Hematopoietic multipotent progenitor cell treated with erythropoietin and hydrocortisone succinate and interleukin-3 and kit ligand, for 8 days (in vitro differentiated cells): ENCODE measurements at places on chromosomes 7 and 10.

DNA sequence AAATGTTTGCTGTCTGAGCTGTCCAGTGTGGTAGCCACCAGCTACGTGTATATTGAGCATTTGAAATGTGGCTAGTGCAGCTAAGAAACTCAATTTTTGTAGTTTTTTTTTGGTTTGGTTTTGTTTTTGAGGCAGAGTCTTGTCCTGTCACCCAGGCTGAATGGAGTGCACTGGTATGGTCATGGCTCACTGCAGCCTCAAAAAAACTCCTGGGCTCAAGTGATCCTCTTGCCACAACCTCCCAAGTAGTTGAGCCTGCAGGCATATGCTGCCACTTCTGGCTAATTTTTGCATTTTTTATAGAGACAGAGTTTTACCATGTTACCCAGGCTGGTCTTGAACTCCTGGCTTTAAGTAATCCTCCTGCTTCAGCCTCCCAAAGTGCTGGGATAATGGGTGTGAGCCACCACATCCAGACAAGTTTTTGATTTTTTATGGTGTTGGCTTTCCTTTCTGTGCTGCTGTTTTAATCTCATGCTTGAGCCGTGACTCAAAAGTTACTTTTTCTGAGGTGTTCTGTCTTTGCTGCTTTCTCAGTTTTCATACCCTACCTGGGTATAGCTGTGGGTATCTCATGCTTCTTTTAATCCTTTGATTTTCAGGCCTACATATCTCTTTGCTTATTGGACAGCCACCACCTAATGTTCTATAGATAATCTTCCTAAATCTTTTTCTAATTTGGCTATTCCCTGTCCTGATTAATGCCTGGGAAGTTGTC lies 16.0 kb downstream of the WAC start:
- no peak for DNase-seq

DNA sequence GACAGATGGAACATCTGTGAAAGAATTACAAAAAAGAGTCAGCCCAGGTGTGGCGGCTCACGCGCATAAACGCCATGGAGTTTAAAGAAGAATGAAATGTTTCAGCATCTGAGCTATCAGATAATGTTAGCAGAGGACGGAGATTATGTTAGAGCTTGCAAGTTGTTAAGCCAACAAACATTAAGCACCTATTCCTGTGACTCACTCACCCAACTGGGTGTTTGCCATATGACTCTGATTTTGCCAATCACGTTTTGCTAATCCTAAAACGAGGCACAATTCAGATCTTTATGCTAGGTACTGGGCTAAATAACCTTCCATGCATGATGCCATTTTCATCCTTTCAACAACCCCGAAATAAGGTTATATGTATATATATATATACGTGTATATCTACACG lies 29.0 kb upstream of the CCNY start:
- no peak for DNase-seq

DNA sequence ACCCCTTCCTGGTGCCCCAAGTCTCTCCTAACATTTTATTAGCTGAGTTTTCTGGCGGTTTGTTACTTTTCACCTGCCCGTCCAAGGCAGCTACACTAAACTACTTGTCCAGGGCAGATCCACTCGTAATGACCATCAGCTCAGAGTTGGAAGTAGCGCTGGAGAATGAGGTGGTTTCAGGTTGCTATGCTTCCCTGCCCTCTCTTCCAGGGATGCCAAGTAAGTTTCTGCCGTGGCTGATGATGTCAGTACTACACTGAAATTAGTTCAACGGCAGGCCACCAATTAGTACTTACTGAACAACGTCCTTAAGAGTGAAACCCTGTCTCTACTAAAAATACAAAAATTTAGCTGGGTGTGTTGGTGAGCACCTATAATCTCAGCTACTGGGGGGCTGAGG lies 55.2 kb downstream of the DIP2C start:
- no peak for DNase-seq

DNA sequence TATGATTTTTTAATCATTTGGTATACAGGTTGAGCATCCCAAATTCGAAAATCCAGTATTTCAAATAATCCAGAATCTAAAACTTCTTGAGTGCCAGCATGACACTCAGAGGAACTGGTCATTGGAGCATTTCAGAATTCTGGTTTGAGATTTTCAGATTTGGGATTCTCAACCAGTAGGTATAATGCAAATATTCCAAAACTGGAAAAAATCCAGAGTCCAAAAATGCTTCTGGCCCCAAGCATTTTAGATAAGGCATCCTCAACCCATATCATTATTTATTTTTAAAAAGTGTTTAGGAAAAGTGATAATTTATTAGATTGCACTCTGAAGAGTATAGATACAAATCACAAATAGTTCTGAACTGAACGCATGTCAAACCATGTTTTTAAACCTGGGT lies 120.7 kb downstream of the VPS50 start:
- no peak for DNase-seq

DNA sequence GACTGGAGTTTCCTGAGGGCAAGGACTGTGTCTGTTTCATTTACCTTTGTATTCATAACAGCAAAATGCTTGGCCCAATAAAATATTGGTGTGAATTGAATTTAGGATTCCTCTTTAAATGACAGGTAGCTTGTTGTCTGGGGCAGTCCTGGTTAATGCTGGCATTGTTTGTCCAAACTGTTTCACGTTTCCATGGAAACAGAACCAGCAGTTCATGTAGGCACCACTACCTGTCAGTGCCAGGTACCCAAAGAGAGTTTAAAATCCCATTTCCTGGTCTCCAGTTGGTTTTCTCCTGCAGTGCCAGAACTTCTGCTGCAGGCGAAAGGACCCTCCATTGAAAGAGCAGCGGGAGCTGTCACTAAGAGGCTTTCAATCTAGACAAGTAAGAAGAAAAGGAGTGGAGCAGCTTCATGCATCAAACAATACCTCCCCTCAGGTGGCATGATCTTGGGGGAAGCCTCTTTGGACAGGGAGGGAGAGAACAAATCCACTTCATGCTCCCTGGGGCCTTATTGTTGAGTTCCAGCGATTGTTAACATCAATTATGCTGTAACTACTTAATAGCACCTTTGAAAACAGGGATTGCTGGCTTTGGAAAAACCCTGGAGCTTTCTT lies 109.6 kb downstream of the KIF20B start:
- no peak for DNase-seq

DNA sequence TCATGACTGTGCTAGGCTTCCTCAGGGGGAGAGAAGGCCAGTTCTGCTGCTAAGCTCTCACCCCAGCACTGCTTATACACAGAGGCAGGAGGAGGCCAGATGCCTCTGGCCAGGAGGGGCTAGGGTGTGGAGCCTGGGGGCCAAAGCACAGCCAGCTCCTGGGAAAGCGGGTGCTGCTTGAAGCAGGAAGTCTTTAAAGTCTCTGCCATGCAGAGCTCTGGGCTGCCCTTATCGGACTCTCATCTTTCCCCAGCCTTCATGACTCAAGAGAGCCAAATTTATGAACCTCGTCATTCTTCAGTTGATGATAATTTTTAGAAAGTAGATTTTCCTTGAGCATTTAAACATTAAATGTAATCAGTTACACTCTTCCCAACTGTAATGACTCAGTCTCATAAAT lies 11.2 kb upstream of the TSPAN14 start:
- peak; percentile 66 for DNase-seq

DNA sequence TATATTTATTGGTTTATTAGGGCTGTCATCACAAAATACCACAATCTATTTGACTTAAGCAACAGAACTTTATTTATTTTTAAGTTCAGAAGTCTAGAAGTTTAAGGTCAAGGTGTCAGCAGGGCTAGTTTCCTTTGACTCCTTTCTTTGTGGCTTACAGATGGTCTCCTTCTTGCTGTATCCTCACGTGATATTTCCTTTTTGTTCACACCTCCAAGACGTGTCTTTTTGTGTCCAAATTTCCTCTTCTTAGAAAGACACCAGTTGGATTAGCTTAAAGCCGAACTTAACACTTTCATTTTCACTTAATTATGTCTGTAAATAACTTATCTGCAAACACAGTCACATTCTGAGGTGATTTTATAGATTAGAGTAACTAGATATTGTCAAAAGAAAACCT lies 631.4 kb upstream of the POT1 start:
- peak; percentile 3 for DNase-seq

- no peak for DNase-seq
Measured at GRCh38 chr7:52501696-52502095, 533.7 kb upstream of the POM121L12 start.
